Activated CD8-positive, alpha-beta T cell treated with anti-CD3 and anti-CD28 coated beads, Interleukin-2, amount 10 ng/mL, durations not matched to agents 7 days and 5 days (primary cell): ENCODE measurements at places on chromosomes 7 and 10.

- no peak overlapping the region for H3K4me3 ChIP-seq
- no peaks in the 10 kb centered on the region for H3K36me3 ChIP-seq
- no peak overlapping the region for H3K27ac ChIP-seq
- DNase-seq: no peak
Observed at GRCh38 chr10:75703191-75703854, 271.9 kb downstream of the LRMDA start.

DNA sequence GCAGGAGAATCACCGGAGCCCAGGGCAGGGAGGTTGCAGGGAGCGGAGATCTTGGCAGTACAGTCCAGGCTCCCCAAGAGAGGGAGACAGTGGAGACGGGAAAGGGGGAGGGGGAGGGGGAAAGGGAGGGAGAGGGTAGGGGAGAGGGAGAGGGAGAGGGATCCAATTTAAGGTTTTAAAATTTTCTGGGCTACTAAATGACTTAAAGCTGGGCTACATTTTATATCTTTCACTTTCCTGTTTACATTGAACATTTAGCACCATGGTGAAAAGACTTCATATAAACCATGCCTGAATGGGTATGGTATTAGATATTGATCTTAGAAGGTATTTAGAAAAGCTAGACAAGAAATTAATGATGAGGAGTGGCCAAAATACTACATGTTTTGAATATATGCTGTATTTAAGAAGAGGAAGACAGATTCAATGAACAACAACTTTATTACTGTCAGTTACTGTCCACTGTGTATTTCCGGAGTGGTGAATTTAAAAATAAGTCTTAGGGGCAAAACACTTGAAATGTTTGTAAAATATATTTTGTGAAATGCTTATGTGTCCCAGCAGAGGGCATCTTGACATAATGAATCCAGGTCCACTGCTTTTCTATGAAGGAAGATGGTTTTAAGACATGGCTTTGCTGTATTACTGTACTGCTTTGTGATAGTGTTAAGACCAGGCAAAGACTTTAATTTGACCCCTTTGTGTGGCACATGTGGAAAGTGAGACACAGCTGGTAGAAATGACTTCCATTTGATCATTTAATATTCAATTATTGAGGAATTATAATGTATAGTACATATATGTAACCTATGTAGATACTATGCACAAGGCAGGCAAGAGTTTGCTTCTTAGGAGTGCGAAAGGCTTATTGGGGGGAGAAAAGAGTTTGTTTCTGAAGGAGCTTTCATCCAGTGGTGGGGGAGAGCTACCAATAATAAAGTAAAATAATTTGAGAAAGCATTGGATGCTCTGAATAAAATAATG lies 52.8 kb downstream of the NRF1 start:
- no peak overlapping the region for H3K4me3 ChIP-seq
- peaks cover 3% of the 10 kb centered on the region for H3K4me1 ChIP-seq
- peak; percentile 23 for DNase-seq
- H3K36me3 ChIP-seq: peaks cover 42% of the 10 kb centered on the region

GRCh38 chr7:150954986-150955518 lies 23.1 kb downstream of the KCNH2 start:
- DNase-seq: no peak
- H3K27me3 ChIP-seq: peaks cover 32% of the 10 kb centered on the region
- no peak overlapping the region for H3K4me3 ChIP-seq
- no peaks in the 10 kb centered on the region for H3K4me1 ChIP-seq

DNA sequence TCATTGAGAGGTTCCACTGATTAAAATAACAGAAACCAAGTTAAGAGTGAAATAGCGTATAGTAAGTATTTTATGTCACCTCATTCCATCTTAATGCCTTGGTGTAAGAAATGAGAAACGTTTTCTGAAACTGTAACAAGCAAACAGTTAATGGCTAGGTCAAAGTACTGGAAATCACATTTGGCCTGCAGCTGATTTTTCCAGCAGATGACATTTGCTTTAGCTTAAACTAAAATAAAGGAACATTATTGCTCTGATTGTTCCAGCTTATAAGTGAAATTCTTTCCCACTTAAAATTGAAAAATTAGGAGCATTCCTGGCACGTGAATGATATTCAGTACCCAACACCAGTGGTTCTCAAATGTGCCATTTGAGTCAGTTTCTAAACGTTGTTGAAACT lies 213.6 kb upstream of the DPP6 start:
- H3K27ac ChIP-seq: no peak overlapping the region
- H3K4me3 ChIP-seq: no peak overlapping the region
- no peaks in the 10 kb centered on the region for H3K36me3 ChIP-seq
- no peak for DNase-seq
- H3K4me1 ChIP-seq: no peaks in the 10 kb centered on the region

- no peak overlapping the region for H3K27ac ChIP-seq
- H3K36me3 ChIP-seq: no peaks in the 10 kb centered on the region
- DNase-seq: peak; percentile 49
- no peak overlapping the region for H3K4me3 ChIP-seq
Observed at GRCh38 chr7:134632937-134633540, 13.6 kb upstream of the BPGM start.

- no peak overlapping the region for H3K27ac ChIP-seq
- no peak for DNase-seq
- H3K4me3 ChIP-seq: no peak overlapping the region
Observed at GRCh38 chr7:28125431-28126409, 54.9 kb downstream of the JAZF1 start.

GRCh38 chr10:48399551-48399950 lies 93.1 kb downstream of the MAPK8 start:
- peaks cover 6% of the 10 kb centered on the region for H3K4me1 ChIP-seq
- no peaks in the 10 kb centered on the region for H3K36me3 ChIP-seq
- H3K4me3 ChIP-seq: no peak overlapping the region
- no peak for DNase-seq
- H3K27me3 ChIP-seq: no peaks in the 10 kb centered on the region

DNA sequence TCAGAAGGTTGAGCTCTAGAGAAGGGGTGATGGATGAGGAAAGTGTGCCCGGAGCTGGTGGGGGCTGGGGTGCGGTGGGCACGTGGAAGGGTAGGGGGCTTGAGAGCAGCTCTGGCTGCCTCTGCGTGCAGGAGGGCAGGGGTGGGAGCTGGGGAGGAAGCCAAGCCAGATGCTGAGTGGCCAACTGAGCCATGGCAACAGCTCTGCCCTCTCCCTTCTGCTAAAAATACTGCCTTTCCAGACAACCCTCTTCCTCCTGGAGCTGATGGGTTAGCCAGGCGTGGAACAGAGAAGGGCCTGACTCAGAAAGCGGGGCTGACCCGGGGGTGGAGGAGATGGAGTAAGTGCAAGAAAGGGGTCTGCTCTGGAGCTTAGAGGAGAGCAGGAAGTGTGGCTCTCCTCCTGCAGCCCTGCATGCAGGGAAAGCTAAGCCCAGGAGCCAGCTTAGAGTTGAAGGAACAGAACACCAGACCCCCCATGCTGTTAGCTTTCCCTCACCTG lies 114.6 kb upstream of the AGK start:
- H3K36me3 ChIP-seq: no peaks in the 10 kb centered on the region
- H3K4me3 ChIP-seq: no peak overlapping the region
- peaks cover 10% of the 10 kb centered on the region for H3K27me3 ChIP-seq
- no peaks in the 10 kb centered on the region for H3K4me1 ChIP-seq
- no peak overlapping the region for H3K27ac ChIP-seq

DNA sequence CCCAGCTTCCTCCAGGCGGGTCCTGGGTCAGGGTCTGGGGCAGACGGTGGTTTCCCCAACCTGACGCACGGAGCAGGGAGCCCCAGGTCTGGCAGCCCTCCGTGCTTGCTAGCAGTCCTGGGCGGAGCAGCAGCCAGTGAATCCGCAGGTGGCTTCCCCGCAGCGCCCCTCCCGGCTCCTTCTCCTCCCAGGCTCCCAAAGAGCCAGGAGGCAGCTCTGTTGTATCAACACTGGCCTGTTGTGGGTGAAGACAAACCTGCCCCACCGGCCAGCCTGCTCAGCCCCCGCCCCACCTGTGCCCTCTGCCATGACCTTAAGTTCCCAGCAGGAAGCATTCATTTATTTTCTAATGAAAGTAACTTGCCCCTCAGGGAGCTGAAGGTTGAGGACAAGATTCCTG lies 24.0 kb upstream of the TMEM213 start:
- peaks cover 2% of the 10 kb centered on the region for H3K27me3 ChIP-seq
- H3K4me1 ChIP-seq: no peaks in the 10 kb centered on the region
- DNase-seq: no peak
- H3K27ac ChIP-seq: no peak overlapping the region
- no peak overlapping the region for H3K4me3 ChIP-seq
- H3K36me3 ChIP-seq: no peaks in the 10 kb centered on the region

- peaks cover 9% of the 10 kb centered on the region for H3K4me1 ChIP-seq
- DNase-seq: peak; percentile 34
- peaks cover 3% of the 10 kb centered on the region for H3K27me3 ChIP-seq
Observed at GRCh38 chr7:6558837-6559236, 7.6 kb upstream of the GRID2IP start.
